ENCODE measurements at places on chromosomes 4 and X.

DNA sequence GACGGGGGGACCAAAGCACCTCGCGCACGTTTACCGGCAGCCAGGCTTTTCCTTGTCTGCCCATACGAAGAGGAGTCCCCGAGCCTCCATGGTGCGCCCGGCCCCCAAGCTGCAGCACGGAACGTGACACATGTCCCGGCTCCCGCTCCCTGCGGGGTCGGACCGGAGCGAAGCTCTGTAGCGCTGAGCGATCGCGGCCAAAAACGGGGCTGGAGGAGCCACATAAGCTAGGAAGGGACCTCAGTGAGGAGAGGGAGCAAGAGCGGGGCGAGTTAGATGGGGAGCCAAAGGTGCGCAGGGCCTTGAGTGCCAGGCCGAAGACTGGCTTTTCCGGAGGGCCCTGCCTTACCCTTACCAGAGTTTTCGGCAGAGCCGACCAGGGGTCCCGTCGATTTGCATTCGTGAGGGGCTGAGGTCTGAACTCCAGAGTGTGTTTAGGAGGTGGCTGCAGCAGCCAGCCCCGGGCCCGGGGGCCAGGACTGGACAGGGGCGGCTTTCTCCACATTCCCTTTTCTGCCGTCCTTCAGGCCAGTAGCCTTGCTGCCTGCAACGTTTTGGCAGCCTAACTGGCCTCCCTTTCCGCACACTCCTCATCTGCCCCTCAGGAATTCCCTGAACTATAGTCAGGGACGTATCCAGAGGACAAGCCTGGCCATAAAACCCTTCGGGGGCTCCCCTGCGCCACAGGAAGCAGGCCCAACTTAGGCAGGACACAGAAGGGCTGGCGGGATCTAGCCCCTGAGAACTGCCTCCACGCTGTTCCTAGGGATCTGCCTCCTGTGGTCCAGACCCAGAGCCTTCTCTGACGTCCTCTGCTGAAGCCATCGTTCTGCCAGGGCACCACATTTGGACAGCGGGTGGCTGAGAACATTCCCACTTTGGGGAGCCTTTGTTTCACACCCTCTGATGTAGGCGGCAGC is 689 bp downstream of the SSR4 start:
- DNase-seq, result no peak

- no peak for DNase-seq
These were observed 105.8 kb upstream of the KLHL13 start for GRCh38 chrX:118222421-118222820.

DNA sequence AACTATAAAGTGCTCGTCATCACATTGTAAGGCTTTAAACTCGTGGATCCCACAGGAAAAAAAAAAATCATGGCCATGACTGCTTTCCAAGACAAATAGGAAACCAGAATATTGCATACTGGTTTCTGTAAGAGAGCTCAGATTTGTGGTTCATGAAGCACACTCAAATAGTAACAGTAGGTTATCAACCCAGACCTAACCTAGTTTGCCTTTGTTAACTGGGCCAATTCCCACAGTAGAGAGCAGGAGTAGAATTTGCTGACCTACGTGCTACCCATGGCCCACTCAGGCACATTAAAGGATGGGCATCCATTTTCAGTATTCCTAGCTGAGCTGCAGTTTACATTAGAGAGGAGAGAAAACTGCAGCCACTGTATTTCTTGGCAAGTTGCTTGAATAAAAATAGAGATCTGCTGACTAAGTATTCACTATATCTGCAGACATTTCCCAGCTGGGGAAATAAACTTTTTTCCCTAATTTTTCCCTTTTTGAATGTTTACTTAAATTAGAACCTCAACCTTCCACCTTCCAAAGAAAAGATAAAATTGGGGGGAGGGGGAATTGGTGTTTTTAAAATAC is 218.5 kb downstream of the SPANXN3 start:
- no peak for DNase-seq

DNA sequence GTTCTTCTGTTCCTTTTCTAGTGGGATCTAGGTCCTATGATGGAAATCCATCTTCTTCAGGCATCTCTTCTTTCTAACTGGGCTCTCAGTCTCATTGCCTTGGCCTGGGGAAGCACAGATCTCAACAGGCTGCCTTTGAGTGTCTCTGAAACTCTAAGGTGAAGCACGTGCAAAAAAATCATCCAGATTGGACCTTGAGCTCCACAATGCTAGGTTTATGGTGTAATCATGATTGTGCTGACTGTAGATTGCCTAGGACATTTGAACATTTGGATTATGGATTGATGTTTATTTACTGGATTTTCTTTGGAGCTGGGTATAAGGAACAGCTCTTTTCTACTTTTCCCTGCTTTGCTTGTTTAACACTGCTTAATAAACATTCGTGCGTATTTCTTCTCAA is 191.5 kb upstream of the NR3C2 start:
- no peak for DNase-seq

GRCh38 chr4:129046055-129046959 is 47.0 kb downstream of the SCLT1 start:
- DNase-seq, result no peak

DNA sequence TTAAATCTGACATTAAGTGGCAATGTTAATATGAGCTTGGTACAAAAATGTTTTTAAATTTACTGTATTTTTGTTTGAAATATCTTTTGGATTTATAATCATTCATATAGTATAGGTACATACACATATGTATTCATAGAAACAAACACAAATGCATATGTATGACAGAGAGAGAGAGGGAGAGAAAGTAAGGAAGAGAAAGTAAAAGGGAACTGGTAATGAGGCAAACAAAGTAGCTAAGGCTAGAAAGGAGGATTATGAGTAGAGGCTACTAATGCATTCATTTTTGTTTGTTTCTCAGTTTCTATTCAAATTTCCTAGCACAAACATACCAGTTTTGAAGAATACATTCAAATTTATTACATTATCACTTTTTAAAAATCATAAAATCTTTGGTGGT is 132.4 kb downstream of the GLRA3 start:
- no peak for DNase-seq

DNA sequence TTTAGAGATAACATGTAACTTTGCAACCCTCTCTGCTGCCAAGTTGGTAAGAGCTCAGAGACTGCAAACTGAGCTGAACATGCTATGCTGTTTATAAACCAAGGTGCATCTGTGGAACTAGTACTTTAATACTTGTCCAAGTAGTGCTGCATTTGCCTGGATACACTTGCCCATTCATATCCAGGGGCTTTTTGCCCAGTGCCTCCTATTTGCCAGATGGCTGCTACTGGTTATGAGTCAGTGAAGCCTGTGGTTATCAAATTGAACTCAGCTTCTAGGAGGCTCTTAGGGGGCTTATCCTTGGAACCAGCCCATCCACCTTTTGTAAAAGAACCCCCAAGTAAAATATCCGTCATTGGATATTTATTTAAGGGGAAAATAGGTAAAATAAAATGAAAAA is 79.6 kb downstream of the AFF2 start:
- no peak for DNase-seq

DNA sequence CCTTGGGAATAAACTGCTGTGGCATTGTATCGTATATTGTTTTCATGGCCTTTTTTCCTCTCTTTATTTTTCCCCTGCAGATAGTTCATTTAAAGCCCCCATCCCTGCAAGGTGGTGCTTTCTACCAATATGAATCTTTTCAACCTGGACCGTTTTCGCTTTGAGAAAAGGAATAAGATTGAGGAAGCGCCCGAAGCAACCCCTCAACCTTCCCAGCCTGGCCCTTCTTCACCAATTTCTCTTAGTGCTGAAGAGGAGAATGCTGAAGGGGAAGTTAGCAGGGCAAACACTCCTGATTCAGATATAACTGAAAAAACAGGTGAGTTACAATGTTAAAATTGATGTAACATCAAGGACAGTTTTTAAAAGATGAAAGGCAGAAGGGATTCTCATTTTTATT is 601 bp downstream of the SMARCAD1 start:
- DNase-seq, result no peak

DNA sequence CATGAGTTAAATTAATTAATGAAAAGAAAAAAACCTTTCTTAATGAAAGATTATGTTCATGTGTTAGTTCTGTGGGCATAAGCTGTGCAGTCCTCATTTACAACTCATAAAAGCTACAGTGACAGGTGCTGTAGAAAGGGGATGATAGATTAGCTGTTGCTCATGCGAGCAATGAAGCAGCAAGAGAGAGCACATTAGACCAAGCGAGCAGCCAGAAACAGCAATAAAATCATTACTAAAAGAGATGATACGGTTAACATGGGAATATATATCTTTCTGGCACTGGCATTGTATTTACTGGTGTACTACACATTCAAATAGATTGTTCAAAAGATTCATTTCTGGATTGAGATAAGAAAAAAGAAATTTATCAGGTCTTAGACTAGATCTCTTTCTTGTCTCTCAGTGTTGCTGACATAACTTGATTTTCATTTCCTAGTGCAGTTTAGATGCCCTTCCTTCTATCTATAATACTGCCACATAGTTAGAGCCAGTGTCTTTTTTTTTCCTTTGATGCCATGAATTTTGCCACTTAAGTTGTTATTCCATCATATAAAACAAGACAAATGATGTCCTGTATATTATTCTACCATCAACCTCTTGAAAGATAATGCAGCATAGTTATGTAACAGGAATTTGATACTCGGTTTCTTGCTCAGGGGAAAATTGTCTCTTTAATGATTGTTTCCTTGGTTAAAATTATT is 164.6 kb downstream of the BANK1 start:
- DNase-seq, result no peak

- no peak for DNase-seq
These were observed 466.1 kb downstream of the GPAT3 start for GRCh38 chr4:84001876-84002569.

DNA sequence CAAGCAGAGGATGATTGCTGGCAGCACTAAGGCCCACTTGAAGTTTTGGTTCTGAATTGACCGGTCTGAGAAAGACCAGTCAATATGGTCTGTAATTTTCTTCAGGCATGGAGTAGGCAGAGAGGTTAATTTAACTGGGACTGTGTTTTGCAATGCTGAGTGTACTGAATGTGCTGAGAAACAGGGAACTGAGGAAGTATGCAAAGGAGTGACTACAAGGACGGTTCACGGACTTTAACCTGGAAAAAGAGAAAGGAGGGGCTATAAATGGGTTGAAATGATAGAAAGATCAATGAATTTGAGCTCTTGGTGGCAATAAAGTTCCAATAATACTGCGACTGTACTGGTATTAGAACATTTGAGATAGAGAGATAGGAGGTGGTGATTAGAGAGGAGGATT is 84.5 kb downstream of the MAGEB17 start:
- DNase-seq, result no peak

- no peak for DNase-seq
These were observed 115.7 kb upstream of the KIT start for GRCh38 chr4:54542119-54542438.

DNA sequence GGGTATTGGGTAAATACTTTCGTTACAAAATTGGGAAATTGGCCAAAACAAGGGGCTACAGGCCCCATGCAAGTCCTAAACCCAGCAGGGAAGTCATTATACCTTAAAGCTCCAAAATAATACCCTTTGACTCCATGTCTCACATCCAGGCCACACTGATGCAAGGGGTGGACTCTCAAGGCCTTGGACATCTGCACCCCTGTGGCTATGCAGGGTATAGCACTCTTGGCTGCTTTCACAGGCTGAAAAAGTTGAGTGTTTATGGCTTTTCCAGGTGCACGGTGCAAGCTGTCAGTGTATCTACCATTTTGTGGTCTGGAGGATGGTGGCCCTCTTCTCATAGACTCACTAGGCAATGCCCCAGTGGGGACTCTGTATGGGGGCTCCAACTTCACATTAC is 326.5 kb downstream of the TEX13C start:
- no peak for DNase-seq

GRCh38 chr4:64539234-64539849 is 130.1 kb upstream of the TECRL start:
- peak; percentile 67 for DNase-seq

GRCh38 chrX:124263743-124264142 is 68.7 kb upstream of the TEX13D start:
- DNase-seq, result no peak

- no peak for DNase-seq
These were observed 205.3 kb downstream of the SLC39A8 start for GRCh38 chr4:102139932-102140331.

DNA sequence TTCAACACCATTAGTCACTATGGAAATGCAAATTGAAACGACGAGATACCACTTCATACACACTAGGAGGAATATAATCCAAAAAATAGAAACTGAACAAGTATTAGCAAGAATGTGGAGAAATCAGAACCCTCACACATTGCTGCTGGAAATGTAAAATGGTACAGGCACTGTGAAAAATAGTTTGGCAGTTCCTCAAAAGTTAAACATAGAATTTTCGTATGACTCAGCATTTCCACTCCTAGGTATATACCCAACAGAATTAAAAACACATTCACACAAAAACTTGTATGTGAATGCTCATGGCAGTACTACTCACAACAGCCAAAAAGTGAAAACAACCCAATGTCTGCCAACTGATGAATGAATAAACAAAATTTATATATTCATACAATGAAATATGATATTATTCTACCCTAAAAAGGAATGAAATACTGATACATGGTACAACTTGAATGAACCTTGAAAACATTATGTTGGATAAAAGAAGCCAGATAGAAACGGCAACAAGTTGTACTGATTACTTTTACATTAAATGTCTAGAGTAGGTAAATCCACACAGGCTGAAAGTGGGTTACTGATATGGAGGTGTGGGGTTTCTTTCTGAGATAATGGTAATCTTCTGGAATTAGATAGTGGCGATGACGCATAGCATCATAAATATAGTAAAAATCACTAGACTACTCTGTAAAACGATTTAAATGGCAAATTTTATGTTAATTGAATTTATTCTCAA is 22.3 kb downstream of the TEC start:
- DNase-seq, result no peak

DNA sequence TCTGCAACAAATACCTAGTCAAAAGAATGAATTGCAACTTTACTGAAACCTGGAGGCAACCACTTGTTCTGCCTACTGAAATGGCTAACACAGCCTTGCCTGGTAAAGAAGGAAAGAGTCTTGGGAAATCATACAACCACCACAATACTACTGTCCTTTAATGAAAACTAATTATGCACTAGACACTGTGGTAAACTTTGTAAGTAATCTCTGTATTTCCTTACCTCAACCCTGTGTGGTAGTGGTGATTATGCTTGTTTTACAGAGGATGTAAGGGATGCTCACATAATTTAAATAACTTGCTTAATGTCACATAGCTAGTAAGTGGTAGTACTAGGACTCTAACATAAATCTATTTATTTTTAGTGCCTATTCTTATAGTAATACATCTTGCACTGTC is 44.7 kb downstream of the TMEM156 start:
- no peak for DNase-seq

GRCh38 chr4:81555489-81555888 is 83.8 kb upstream of the RASGEF1B start:
- no peak for DNase-seq

GRCh38 chrX:15737959-15738902 is at the start of gene CA5B:
TSS of gene CA5B (plus strand) at chrX:15738270. CDS start at chrX:15750024, 11,754 bp downstream.
- peak; percentile 86 for DNase-seq

DNA sequence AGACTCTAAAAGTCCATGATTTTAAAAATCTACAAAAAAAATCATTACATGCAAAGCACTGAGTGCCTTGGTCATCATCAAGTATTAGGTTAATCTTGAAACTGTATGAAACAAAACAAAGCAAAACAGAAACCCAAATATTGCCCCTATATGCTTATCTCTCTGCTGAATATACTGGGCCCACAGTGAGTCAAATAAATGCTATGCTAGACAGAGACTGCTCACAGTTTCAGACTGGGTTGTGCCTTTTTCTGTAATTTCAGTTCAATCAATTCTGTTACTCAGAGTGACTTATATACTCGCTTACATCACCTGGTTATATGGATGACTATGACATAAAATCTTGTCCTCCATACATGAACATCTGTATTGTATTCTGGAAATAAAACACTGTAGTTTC is 257.1 kb upstream of the ACTRT1 start:
- no peak for DNase-seq

Measured in iPS-NIHi11 (cell line).